Stimulated activated CD8-positive, alpha-beta memory T cell treated with anti-CD3 and anti-CD28 coated beads, Interleukin-4, amount 100 ng/mL, for 1 hour (primary cell): ENCODE measurements at places on chromosomes 5 and 9.

GRCh38 chr9:129875687-129876395, 40.6 kb downstream of the USP20 start:
- DNase-seq, result no peak

DNA sequence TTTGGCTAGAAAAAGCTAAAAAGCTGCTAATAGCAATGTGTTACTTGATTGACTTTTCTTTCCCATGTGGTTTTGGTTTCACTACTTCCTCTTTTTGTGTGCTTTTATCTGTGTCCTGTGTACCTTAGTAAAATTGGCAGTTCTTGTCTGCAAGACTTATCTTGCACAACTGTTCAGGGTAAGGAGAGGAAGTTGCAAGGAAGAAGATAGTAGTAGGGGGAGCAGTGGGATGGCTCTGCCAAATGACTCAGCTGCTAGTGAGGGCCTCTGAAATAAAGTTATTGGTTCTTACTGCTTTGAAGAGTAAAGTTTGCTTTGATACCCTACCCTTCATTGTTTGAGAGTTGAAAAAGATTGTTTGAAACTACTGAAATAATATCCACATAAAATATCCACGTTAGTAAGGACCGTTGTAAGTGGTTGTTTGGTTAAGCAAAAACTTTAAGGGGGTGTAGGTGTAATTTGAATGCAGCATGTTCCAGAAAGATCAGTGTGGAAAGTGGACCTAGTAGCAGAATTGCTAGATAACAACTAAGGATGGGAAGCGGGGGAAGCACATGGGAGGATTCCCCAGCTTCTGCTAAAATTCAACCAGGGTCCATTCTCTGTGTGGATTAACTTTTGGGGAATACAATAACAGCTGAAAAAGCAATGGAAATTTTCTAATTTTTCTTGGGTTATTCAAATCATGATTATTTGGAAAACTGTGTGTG, 123.5 kb downstream of the SCAMP1 start:
- DNase-seq, result no peak

DNA sequence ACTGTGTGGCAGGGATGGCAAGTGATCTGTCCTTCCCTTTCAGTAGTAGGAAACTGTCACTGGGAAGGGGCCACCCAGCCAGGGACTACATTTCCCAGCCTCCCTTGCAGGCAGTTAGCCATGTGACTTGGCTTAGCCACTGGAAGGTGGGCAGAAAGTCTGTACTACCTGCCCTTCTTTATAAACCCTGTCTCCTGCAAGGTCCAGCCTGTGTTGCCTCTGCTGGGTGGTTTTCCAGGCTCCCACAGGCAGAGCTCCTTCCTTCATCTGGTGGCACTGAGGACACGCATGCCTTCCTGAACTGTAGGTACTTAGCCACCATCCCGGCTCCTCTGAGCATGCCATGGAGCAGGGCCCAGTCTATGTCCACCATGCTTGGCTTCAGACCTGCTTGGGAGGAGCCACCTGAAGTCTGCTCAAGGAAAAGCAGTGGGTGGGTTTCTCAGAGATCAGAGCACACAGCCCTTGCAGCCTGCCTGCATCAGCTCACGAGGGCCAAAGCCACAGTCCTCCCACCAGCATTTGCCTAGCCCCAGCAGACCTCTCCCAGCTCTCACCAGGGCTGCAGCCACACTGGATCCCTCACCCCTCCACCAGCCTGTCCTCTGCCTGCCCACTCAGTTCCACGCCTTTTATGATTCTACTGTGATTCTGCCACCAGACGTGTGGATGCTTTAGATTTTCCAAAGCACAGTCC, 16.7 kb upstream of the SLC25A51 start:
- no peak for DNase-seq

DNA sequence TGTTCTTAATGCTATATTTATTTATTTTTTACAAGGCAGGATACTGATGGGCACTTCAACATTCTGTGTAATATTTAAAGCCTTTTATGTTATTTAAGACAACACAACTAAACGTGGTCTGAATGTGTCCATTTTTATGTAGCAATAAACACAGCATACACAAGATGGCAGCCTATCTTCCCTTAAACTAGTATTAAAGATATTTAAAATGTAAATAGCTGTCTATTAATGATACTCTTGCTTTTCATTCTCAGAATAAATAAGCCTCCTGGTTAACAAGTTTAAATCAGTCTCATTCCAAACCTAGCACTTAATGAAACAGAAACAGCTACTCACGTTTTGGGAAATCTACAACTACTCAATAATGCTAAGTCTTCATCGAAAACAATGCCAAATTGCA, 315.7 kb downstream of the MCTP1 start:
- DNase-seq, result no peak

- no peak for DNase-seq
These were observed 183.3 kb downstream of the SEC61B start for GRCh38 chr9:99405359-99405758.
